ENCODE measurements at places on chromosomes 6 and 20. TPM values are rescaled to one million over a fixed set of nuclear protein-coding genes. Genes with fewer than 3 reads are reported as not detected.

GRCh38 chr6:144500892-144501291, 215.8 kb downstream of the UTRN start:
- no peak for DNase-seq
- H3K27ac ChIP-seq = no peak overlapping the region
- no peaks in the 10 kb centered on the region for H3K27me3 ChIP-seq

- no peaks in the 10 kb centered on the region for H3K36me3 ChIP-seq
- no peaks in the 10 kb centered on the region for H3K27me3 ChIP-seq
- H3K4me3 ChIP-seq = no peak overlapping the region
Measured at GRCh38 chr6:90110971-90111370, 185.7 kb downstream of the BACH2 start.

LBP gene
- total RNA-seq = 1.7 TPM

GRCh38 chr6:26347699-26348098, 17.3 kb upstream of the BTN3A2 start:
- DNase-seq = no peak
- no peak overlapping the region for H3K27ac ChIP-seq
- no peak overlapping the region for H3K4me3 ChIP-seq
- H3K4me1 ChIP-seq = no peaks in the 10 kb centered on the region
- H3K36me3 ChIP-seq = no peaks in the 10 kb centered on the region

- H3K36me3 ChIP-seq = no peaks in the 10 kb centered on the region
- no peaks in the 10 kb centered on the region for H3K27me3 ChIP-seq
- no peaks in the 10 kb centered on the region for H3K4me1 ChIP-seq
- no peak overlapping the region for H3K4me3 ChIP-seq
Measured at GRCh38 chr6:37544530-37544929, 44.8 kb upstream of the CCDC167 start.

All from thoracic aorta (tissue), 2 donors.